ENCODE measurements at places on chromosomes 6 and 20. TPM values are rescaled to one million over a fixed set of nuclear protein-coding genes. Genes with fewer than 3 reads are reported as not detected.

SLC17A1 gene
- total RNA-seq = not detected

LHFPL5 gene
- total RNA-seq = not detected

DNA sequence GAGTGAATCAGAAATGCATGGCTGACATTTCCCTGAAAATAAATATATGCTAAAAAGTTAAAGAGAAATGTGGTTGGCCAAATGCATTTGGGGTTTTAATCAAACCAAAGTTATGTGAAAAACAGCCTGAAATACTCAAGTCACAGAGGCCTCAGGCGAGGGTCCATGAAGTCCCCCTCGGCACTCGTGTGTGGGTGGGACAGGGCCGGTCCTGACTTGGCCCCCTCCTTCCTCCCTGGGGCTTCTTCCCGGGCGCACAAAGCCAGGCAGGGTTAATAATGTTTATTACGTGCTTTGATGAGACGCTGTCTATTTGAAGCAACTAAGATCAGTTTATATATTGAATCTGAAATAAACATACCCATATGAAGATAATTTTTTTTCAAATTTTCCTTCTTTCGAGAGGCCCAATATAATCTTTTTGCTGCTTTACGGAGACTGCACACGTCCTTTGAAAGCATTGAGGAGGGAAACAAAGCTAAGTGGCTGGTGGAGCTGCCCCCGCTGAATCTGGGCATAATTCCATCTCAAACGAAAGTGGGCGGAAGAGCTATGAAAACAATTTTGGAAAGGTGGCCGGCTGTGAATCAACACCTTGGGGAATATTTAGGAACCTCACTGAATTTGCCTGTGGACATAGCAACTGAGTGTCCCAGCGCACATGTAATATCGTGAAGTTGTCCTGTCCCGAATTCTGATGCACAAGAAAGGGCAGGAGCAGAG lies 55.8 kb upstream of the SMOC2 start:
- no peaks in the 10 kb centered on the region for H3K27me3 ChIP-seq
- H3K27ac ChIP-seq = no peak overlapping the region
- H3K4me3 ChIP-seq = no peak overlapping the region
- no peaks in the 10 kb centered on the region for H3K4me1 ChIP-seq
- H3K36me3 ChIP-seq = no peaks in the 10 kb centered on the region
- no peak for DNase-seq

- DNase-seq = no peak
- peaks cover 40% of the 10 kb centered on the region for H3K36me3 ChIP-seq
- H3K27ac ChIP-seq = no peak overlapping the region
Measured at GRCh38 chr20:62307226-62308101, 4.7 kb downstream of the ADRM1 start.

DNA sequence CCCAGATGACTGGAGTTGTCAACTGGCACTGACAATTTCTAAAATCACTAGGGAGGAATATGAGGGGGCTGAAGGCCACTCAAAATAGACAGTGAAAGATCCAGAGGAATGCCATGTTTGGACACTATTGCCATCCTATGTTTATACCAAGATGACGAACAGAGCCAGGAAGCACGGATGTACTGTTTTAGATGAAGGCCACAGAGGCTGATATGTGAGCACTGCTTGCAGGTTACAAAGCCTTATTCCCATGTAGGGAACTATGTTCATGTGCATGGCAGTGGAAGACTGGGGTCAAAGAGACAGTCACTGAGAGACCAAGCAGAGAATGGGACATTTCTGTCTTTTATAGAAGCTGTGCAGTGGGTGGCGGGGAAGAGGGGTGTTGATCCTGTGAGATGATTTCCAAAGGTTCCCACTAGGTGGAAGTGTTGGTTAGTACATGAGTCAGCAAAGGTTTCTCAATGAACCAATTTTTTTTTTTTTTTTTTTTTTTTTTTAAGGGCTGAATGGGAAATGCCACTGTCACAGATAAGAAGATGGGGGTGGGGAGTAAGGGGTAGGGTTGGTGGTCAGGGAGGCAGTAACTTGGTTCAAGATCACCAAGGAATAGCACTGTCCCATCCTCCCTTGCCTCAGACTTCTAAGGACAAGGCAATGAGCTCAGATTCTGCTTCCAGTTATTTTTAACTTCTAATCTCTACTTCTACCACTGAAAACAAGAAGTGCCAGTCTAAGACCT lies 46.7 kb upstream of the MOCS1 start:
- no peaks in the 10 kb centered on the region for H3K36me3 ChIP-seq
- DNase-seq = no peak
- no peaks in the 10 kb centered on the region for H3K4me1 ChIP-seq
- H3K27ac ChIP-seq = no peak overlapping the region
- H3K27me3 ChIP-seq = no peaks in the 10 kb centered on the region
